ENCODE measurements at places on chromosomes 2 and 18.

DNA sequence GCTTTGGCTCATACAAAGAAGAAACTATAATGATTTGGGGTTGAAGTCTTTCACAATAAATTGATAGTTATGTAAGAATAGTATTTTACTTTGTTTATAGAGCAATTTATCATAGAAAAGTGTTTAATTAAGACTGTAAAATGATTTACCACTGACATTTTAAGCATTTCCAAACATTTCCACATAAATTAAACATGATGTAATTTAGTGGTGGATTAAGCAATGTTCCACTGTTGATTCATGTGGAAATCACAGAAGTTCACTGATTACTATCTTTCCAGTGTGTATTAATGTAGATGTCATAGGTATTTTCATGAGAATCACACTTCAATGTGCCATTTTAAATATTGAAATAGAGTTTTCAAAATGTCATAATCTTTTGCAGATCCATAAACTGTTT lies 40.1 kb upstream of the GRB14 start:
- DNase-seq: no peak

DNA sequence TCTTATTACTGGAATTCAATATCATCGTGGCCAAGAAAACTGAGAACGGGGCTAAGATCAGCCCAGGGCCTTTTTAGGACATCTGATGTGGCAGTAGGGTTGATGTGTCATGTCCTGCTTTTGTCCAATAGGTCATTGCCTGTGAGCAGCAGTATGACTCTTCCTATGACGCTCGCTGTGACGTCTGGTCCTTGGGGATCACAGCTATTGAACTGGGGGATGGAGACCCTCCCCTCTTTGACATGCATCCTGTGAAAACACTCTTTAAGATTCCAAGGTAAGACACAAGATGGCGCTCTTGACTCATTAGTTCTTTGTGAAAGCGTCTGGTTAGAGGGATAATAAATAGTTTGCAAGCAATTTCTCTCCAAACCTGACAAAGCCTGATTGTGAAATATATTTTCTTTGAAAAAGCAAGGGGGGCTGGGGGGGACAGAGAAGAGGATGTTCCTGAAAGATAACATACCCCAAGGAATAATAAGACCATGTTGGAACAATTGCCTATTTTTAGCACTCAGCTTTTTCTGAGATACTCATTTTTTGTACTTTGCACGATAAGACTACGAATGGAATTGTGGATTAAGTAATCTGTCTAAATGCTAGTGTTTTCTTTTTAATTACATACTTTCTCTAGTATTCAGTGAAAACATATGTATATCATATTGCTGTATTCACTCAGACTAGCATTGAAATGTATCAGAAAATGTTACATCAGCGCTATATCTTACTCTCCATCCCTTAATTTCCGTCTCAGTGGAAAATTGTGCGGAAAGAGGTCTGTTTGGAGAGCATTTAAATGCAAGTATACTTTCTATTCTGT lies 58.1 kb downstream of the MYO3B start:
- no peak for DNase-seq

GRCh38 chr2:133871545-133872209 lies 303.4 kb upstream of the NCKAP5 start:
- no peak for DNase-seq

GRCh38 chr2:69917852-69918251 lies 2.9 kb downstream of the MXD1 start:
- DNase-seq: no peak

GRCh38 chr2:191202209-191202721 lies 42.9 kb upstream of the MYO1B start:
- DNase-seq: no peak

Measured in stimulated activated CD8-positive, alpha-beta memory T cell treated with anti-CD3 and anti-CD28 coated beads, Interleukin-4, amount 100 ng/mL, for 24 hours (primary cell).